Vagina (tissue), 2 donors: ENCODE measurements at places on chromosomes 11 and 22. TPM values are rescaled to one million over a fixed set of nuclear protein-coding genes. Genes with fewer than 3 reads are reported as not detected.

Gene RASGRP2
- 27.5 TPM for total RNA-seq

Gene ALG9
- total RNA-seq = 31.7 TPM

Gene FGF19
- total RNA-seq = not detected

Gene C11orf91
- total RNA-seq = not detected

Gene NLRP14
- total RNA-seq = not detected

Gene MIOX
- not detected for total RNA-seq

Gene MALAT1
- 16,459 TPM for total RNA-seq

Gene OR51G1
- not detected for total RNA-seq
